ENCODE measurements at places on chromosomes 4 and X.

GRCh38 chr4:102535398-102536082, 34.4 kb downstream of the NFKB1 start:
- peak; percentile 69 for DNase-seq

DNA sequence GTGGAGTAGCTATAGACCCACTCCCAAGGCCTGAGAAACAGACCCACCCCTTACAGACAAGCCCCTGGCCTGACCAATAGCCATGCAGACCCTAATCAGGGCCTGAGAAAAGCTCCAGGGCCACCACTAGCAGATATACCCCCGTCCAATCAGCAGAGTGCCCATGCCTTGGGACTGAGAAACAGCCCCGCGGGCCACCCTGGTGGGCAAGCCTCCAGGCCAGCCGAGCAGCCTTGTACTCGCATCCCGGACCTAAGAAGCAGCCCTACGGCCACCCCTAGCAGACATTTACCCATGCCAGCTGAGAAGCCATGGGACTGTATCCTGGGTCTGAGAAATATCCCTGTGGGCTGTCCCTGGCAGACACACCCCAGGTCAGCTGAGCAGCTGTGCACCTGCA, 436.5 kb downstream of the SMARCA1 start:
- DNase-seq = no peak

DNA sequence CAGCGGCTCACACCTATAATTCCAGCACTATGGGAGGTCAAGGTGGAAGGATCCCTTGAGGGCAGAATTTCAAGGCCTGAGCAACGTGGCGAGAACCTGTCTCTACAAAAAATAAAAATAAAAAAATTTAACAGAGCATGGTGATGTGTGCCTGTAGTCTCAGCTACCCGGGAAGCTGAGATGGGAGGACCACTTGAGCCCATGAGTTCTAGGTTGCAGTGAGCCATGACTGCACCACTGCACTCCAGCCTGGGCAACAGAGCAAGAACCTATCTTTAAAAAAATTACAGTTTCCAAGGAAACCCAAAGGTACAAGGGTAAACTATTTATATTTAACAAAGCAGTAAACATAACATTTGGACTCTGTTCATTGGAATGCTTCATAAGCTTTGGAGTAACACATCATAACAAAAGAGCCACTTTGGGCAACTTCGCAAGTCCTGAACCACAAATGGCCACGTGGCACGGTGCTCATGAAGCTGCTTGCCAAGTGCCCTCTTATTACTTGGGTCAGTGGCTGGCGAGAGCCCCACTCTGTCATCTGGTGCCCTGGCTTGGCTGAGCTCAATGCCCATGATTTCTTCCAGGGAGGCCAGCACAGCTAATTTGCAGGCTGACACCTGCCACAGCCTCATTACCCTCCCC, 165.6 kb downstream of the SH3KBP1 start:
- DNase-seq = no peak

DNA sequence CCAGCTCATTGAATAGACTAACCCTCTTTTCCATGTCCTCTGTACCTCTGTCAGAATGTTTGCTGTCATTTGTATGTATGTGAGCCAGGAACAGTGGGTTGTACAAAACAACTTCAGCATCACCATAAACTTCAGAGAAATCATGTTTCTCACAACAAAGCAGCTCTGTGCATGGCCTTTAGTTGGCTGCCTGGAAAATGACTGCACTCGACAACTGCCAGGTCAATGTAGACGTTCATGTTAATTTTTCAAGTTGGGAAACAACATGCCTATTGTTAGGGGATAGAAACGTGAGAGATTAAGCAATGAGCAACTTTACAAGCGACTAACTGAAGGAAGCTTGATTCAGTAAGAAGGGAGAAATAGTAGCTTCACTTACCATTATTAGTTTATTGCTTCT, 17.9 kb upstream of the CXCL11 start:
- no peak for DNase-seq

- no peak for DNase-seq
Observed at GRCh38 chr4:183330841-183331240, 8.6 kb upstream of the CLDN24 start.

GRCh38 chr4:159273141-159273438, 170.2 kb downstream of the RAPGEF2 start:
- no peak for DNase-seq

- DNase-seq = no peak
Observed at GRCh38 chr4:56958111-56958517, 19.3 kb downstream of the NOA1 start.

DNA sequence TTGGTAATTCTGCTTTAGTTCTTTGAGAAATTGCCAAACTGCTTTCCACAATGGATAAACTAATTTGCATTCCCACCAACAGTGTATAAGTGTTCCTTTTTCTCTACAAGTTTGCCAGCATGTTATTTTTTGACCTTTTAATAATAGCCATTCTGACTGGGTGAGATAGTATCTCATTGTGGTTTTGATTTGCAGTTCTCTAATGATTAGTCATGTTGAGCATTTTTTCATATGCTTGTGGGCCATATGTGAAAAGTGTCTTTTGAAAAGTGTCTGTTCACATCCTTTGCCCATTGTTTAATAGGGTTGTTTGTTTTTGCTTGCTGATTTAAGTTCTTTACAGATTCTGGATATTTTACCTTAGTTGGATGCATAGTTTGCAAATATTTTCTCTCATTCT, 25.9 kb downstream of the ENPEP start:
- DNase-seq = no peak

DNA sequence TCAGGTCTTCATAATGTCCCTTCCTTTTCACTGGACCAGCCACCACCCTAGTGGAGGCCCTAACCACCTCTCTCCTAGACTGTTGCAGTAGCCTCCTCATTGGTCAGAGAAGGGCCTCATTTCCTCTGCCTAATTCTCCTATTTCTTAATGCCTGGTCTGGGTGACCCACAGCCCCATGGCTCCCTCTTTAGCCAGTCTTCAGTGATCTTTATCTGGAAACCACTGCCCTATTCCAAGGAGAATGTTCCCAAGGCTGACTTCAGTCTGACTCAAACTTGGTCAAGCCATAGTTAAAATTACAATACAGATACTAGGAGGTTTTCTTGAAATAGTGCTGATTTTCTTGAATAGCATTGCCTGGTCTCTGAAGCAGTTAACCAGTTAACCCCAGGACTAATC, 53.6 kb upstream of the PRPS1 start:
- no peak for DNase-seq

- DNase-seq = no peak
Observed at GRCh38 chr4:175504318-175504717, 307.7 kb downstream of the GPM6A start.

DNA sequence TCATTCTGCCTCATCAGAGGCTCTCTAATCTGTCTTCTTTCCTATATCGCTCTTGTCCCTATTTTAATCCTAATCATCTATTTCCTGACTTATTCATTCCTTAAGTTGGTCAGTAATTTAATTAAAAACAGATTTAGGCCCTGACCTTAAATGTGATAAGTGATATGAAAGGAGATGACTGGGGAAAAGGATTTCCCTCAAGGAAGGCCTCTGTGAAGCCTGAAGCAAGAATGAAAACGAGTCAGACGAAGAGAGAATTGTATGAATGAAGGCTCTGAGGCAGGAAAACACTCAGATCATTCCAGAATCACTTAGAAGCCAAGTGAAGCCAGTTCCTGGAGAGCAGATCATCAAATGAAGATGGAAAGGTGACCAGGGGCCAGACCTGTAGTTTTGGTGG, 22.1 kb downstream of the PKD2 start:
- DNase-seq = no peak

- no peak for DNase-seq
Observed at GRCh38 chr4:14069886-14070285, 442.4 kb upstream of the BOD1L1 start.

- DNase-seq = no peak
Observed at GRCh38 chrX:7444967-7445366, 297.0 kb upstream of the PUDP start.

DNA sequence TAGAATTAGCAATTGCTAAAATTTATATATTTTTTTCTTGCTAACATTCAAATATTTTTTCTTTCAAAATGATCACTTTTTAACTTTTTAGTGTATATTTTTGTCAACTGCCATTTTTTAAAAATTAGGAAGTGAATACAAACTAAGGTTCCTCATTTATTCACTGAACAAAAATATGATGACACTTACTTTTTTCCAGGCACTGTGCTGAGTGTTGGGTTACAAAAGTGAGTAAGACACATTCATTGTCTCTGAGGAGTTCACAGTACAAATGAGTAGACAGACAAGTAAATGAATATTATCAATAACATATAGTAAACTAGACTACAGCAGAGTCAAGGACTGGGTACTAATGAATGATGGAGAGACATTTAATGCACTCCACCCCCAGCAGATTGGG, 543.5 kb downstream of the PDHA2 start:
- DNase-seq = no peak

DNA sequence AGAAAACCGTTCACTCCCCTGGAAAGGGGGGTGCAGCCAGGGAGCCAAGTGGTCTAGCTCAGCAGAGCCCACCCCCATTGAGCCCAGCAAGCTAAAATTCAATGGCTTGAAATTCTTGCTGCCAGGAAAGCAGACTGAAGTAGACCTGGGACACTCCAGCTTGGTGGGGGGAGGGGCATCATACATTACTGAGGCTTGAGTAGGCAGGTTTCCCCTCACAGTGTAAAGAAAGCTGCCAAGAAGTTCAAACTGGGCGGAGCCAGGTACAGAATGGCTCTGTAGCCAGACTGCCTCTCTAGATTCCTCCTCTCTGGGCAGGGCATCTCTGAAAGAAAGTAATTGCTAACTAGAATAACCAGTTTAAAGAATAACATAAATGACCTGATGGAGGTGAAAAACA, 372.3 kb upstream of the F9 start:
- DNase-seq = no peak

DNA sequence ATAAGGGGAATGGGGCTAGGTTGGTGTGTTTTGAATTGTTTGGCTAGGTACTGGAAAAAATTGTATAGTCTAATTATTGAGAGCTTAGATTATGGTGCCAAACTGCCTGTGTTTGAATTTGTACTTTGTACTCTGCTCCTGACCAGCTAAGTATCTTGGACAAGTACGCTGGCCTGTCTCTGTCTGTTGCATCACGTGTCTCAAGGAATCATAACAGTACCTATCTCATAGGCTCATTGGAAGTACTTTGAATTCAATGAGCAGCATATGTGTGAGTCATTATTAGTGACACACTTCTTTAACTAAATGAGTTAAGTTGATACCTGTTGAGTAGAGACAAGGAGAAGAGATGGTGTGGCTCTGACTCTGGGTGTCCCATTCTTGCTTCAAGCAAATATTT, 69.5 kb upstream of the MND1 start:
- DNase-seq = no peak

- DNase-seq = no peak
Observed at GRCh38 chr4:85883180-85883579, 408.2 kb downstream of the ARHGAP24 start.

DNA sequence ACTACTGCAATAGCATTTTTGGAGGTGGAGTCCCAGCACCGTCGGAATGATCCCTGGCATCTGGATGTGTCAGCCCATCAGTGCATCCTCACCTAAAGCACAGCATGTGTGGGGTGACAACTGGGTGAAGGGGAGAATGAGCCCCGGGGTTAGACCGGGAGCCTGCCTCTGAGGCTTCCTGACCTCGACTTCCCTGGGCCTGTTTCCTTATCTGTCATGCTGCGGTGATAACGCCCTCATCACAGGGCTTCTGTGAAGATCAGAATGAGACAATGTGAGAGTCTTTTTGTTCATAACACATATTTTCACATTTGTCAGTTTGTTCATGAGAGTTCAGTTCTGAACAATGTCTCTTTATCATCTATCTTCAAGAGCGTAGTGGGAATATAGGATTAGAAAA, 31.1 kb upstream of the PDLIM3 start:
- no peak for DNase-seq

GRCh38 chrX:38205039-38205438, 15.6 kb downstream of the SRPX start:
- no peak for DNase-seq

- no peak for DNase-seq
Observed at GRCh38 chrX:71067089-71067488, 1.0 kb downstream of the SNX12 start.

DNA sequence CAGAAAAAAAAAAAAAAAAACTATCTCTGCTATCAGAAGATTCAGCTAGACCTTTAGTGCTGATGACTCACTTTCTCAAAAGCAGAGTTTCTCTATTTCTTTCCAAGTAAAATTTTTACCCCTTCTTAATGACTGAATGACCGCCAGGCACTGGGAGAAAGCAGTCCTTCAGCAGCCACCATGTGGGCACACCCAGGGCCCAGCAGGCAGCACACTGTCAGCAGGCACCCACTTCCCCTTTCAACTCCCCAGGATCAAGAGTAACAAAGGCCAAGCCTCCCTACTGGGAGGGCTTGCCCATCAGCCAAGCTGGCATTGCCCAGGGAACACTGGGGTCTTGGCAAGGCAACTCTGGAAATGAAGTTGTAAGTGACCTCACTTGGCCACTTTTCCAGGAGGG, 201.9 kb upstream of the MAMLD1 start:
- DNase-seq = no peak

DNA sequence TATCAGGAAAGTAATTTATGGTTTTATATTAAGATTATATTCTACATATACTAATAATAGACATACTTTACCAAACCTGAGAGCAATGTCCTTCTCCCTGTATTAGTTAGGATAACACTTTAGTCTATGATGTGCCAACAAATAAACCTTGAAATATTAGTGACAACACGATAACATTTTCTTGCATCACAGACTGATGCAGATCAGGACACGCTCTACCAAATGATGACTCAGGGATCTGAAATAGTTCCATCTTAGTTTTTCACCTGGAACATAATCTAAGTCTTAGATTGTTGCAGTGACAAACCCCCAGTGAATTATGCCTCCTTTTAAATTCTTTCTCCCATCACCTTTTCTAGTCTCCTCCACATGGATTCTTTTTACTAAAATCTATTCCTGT, 214.2 kb downstream of the CLCN4 start:
- no peak for DNase-seq

- DNase-seq = no peak
Observed at GRCh38 chr4:36320117-36320896, 38.9 kb downstream of the DTHD1 start.

- DNase-seq = no peak
Observed at GRCh38 chr4:93659629-93660028, 168.9 kb upstream of the ATOH1 start.
